Hematopoietic multipotent progenitor cell treated with erythropoietin and hydrocortisone succinate and interleukin-3 and kit ligand, for 15 days (in vitro differentiated cells): ENCODE measurements at places on chromosomes 3 and 15.

DNA sequence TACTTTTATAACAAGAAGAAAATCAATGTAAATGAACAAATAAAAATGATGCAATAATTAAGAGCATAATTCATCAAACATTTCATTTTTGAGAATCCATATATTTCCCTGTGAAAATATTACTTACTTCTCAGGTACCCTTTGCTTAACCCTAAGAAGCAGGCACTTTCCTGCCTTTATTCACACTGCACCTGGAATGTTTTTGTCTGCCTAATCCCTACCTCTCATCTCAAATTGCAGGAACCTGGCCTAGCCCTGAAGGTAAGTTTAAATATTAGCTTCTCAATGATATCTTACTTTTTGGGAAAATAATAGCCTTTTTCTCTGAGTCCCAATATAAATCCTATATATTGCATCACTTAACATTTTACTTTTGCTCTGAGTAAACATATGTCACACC is 559.1 kb downstream of the FGF12 start:
- no peak for DNase-seq

GRCh38 chr3:48364840-48365239 is 7.2 kb upstream of the FBXW12 start:
- no peak for DNase-seq

GRCh38 chr15:70781236-70781635 is 17.9 kb upstream of the UACA start:
- DNase-seq: no peak

GRCh38 chr3:121654493-121655385 is 6.0 kb downstream of the HCLS1 start:
- DNase-seq: no peak

DNA sequence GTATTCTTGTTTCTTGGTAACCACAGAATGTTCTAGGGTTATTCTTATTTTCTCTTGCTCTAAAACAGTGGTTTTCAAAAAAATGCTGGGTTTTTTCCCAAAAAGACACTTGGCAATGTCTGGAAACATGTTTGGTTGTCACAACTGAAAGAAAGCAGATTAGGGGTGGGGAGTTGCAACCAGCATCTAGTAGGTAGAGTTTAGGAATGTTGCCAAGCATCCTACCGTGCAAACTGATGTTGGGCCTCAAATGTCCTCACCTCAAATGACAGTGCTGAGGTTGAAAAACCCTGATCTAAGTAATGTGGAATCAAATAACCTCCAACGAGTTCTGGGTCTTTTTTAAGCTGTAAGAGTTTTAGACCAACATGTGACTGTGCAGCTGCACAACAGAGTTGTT is 270.5 kb upstream of the STT3B start:
- no peak for DNase-seq

- DNase-seq: no peak
These were observed 53.1 kb upstream of the ULK4 start for GRCh38 chr3:42014921-42015533.

GRCh38 chr15:74156678-74157411 is 16.7 kb upstream of the ISLR start:
- no peak for DNase-seq

- no peak for DNase-seq
These were observed 283.7 kb downstream of the ROBO2 start for GRCh38 chr3:77323626-77324025.
